ENCODE measurements at places on chromosomes 5 and 9. TPM values are rescaled to one million over a fixed set of nuclear protein-coding genes. Genes with fewer than 3 reads are reported as not detected.

Gene DRD1
- total RNA-seq = not detected

Gene CDH6
- total RNA-seq = not detected

Gene FREM1
- total RNA-seq = 0.14 TPM

Gene HTR4
- not detected for total RNA-seq

Gene DNM1
- total RNA-seq = 0.32 TPM

Gene GRM6
- not detected for total RNA-seq

Gene CDKN2A
- 2.7 TPM for total RNA-seq

Gene BTNL3
- total RNA-seq = not detected

DNA sequence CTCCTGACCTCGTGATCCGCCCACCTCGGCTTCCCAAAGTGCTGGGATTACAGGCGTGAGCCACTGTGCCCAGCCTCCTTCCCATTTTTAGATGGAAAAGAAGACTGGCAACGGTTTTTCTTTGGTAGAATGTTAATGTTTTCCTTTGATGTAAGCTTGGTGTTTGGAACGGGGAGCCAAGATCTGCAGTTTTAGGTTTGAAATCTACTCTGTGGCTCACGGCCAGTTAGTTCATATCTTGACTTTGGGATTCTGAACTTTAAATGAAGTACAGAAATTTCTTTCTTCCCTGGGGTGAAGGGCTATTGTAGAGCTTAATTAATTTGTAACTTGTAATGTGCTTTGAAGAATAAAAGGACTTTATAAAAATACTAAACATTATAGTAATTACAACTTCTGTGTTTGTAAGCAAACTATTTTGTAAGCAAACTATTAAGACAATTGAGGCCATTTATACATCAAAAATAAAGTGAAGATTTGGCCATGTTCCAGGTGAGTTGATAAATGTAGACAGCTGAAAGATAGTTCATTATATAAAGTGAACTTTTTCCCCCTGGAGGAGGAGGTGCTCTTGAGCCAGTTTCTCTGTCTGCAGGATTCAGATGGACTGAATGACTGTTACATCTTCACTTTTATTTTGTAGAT is 117.1 kb upstream of the TUT7 start:
- DNase-seq = no peak

DNA sequence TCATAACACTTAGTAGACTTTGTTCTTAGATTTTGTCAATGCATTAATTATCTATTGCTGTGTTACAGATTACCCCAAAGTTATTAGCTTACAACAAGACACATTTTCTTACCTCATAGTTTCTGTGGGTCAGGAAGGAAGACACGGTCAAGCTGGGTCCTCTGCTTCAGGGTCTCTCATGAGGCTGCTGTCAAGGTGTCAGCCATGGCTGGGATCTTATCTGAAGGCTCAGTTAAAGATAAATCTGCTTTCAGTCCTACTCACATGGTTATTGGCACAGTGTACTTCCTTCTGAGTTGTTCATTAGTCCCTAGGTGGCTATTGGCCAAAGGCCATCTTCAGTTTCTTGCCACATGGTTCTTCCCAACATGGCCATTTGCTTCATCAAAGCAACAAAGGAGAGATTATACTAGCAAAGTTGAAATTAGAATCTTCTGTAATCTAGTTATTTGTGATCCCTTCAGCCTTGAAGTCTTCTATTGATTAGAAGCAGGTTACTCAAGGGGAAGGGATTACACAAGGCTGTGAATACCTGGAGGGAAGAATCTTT is 25.2 kb downstream of the TDRD7 start:
- no peak for DNase-seq

GRCh38 chr9:97628668-97629067 is 4.5 kb downstream of the TSTD2 start:
- DNase-seq = no peak

GRCh38 chr9:7081065-7081600 is 323.4 kb downstream of the KDM4C start:
- DNase-seq = no peak

DNA sequence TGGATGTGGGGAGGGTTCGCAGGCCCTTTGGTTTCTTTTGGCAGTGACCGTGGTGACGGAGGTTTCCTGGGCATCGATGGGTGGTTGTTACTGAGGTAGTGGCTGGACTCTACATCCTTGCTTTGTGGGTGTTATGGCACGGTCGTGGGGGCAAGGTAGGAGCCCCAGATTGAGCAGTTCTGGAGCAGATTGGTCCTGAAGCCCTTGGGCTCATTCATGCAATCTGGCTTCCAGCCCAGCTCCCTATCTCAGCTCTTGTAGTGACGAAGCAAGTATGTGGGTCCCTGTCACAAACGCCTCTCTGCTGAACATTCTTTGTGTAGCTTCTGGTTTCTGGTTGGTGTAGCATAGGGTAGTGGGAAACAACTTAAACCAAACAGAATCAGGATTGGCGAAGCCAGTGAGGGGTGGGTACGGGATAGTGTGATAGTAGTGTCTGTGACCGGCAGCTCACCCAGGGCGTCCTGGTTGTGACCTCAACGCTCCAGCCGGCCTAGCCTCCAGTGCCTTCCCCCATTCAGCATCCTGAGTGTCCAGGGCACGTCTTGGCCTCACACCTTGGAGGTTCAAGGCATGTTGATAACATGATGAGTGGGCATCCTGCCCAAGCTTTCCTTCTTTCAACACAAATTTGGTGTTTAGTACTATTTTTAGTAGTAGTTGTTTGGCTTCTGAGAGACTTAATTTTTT is 2.9 kb downstream of the NDUFS6 start:
- no peak for DNase-seq

- no peak for DNase-seq
Observed at GRCh38 chr5:123412206-123412605, 11.0 kb downstream of the CEP120 start.

DNA sequence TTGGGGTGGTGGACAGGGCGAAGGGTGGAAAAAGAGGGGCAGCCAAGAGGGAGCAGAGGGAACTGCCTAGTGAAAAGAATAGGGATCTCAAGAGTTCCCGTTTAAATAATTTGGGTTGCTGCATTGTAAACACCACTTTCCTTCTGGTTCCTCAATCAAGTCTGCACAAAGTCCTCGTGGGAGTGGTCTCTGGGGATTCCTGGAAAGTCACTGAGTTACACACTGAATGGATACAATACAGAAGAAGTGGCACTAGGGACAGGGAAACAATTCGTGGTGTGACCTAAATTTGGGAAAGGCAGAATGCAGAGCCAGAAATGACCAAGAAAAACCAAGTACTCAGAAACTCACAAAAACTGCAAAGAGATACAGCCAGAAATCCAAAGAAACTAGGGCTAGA is 161.7 kb downstream of the CDK5RAP2 start:
- DNase-seq = no peak

- DNase-seq = no peak
Observed at GRCh38 chr9:10354591-10354990, 258.2 kb downstream of the PTPRD start.

DNA sequence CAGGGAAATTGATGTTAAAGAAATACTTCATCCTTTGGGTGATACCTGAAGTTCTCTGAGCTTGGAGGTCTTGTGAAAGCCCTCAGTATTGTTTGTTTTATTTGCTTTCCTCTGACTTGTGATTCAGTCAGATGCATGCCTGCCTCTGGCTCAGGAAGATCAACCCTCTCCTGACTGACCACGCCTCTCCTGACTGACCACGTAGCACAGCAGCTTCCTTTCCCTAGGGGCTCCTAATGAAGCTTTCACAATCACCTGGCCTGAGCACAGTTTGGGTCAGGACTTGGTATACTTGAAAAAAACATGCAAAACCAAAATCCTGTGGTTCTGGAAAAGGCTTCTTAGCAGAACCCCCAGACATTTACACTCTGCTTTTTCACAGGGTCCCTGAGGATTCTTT is 3.8 kb downstream of the TGFBI start:
- DNase-seq = no peak

GRCh38 chr5:151458314-151458713 is 10.9 kb downstream of the SLC36A1 start:
- DNase-seq = no peak

GRCh38 chr5:446883-447263 is 3.9 kb downstream of the EXOC3 start:
- no peak for DNase-seq

- no peak for DNase-seq
Observed at GRCh38 chr5:58932057-58932612, 349.3 kb downstream of the RAB3C start.

- no peak for DNase-seq
Observed at GRCh38 chr9:5665059-5665458, 36.2 kb downstream of the RIC1 start.

DNA sequence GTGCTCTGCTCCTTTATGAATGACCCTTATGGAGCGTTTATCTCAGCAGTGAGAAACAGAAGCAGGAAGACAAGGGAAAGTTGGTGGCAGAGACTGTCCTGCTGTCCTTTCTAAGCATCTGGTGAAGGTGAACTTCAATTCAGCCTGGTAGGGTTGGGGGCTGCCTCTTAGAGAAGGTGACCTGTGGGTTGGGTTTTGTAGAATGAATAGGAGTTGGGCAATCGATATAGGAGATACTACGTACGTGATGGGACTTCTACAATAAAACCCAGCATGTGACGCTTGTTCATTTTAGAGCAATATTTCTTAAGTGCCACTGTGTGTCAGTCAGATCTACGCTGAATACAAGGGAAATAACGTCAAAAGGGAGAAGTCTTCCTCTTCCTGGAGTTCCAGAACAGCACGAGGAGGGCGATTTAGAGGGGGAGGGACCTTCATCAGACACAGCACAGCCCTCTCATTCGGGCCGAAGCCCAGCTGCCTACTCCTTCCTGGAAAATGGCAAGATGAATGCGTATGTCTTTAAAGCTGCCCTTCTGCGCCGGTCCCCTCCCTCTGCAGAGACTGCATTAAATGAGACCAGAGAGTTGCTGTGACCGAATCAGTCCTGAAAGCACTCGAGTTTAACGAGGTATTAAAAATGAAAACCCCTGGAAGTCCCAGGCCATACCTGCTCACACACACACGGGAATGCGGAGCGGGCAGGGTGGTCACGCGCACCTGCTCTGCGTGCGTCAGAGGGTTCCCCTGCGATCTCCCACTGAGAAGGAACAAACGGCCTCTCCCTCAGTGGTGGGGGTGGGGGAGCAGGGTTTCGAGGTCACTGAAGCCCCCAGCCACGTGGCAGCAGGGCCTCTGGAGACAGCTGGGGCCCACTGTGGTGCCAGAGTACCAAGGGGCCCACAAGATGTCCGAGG is 85.3 kb upstream of the SARDH start:
- no peak for DNase-seq

DNA sequence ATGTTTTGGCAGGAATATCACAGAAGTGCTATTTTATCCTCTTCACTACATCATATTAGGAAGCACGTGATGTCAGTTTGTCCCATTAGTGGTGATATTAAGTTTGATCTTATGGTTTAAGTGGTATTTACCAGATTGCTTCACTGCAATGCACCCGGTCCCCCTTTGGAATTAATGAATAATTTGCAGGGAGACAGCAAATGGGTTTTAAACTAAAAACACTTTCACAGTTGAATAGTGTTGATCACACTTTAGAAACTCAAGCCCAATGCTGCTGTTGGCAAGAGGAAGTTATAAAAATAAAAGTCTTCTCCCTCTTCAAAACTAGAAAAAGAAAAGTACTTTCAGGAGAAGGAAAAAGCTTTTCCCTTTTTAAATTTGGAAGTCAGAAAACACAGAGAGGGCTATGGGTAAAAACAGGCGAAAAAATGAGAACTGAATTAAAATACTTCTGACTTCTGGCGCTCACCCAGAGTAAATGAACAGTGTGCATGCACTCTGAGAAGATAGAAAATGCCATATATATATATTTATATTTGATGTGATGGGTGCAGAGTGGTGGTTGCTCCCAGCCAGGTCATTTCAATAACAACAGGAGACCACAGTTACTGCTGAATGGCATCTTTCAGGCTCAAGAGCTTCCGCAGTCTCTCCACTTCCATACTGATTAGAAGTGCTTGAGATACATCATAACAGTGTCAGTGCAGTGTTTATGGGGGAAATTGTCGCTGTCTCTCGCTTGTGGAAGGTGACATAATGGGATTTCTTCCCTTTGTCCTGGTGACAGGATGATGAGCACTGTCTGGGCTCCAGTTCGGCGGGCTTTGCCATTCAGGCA is 278.0 kb downstream of the ZSWIM6 start:
- DNase-seq = no peak

GRCh38 chr9:86668488-86668887 is 278.8 kb downstream of the GAS1 start:
- no peak for DNase-seq

- DNase-seq = no peak
Observed at GRCh38 chr9:89592213-89592815, 12.5 kb upstream of the GADD45G start.

DNA sequence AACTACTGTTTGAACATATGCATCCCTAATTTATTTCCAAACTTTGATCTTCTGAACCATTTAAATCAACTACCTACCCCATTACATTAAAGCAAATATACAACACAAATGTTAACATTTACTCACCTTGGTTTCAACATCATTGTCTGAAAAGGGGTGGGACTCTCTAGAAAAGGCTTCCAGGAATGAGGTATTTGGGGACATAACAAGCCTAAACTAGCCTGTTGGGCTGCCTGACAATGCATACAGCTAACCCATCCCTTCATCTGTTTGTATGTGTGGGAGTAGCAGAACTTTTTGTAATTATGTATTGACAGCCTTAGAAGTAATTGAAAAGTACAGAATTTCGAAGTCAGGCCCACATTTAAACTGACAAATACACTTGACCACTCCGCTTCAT is 2225.9 kb upstream of the C9orf72 start:
- no peak for DNase-seq

GRCh38 chr9:109599711-109600110 is 101.6 kb upstream of the PTPN3 start:
- DNase-seq = no peak

GRCh38 chr5:140634103-140634502 is 1.1 kb upstream of the CD14 start:
- no peak for DNase-seq

- DNase-seq = no peak
Observed at GRCh38 chr5:33379757-33380156, 61.0 kb upstream of the TARS1 start.

DNA sequence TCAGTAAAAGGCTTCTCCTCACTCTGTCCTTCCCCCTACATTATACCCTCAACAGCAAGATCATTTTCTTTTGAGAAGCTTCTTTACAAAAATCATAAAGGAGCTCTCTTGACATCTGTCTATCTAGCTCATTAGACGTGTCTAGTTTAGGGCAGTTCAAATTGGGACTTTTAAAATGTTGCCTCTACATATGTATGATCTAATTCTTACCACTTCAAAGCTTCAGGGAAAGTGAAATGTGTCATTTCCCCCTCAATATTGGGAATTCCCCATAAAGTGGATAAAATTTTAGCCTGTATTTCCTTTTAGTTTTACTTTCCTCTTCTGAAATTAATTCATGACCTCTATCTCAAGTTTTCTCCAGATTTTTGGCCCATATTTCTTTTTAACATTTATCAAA is 323.7 kb downstream of the ARRDC3 start:
- DNase-seq = no peak

GRCh38 chr5:168893283-168893682 is 314.1 kb upstream of the PANK3 start:
- no peak for DNase-seq

Measured in activated T-cell treated with anti-CD3 and anti-CD28 coated beads, Interleukin-2, amount 50 U/mL, for 4 hours (primary cell).